NCI-H1417 treated with DMSO at 0.1 percent for 48 hours (cell line): ENCODE measurements at places on chromosomes 7 and 10.

DNA sequence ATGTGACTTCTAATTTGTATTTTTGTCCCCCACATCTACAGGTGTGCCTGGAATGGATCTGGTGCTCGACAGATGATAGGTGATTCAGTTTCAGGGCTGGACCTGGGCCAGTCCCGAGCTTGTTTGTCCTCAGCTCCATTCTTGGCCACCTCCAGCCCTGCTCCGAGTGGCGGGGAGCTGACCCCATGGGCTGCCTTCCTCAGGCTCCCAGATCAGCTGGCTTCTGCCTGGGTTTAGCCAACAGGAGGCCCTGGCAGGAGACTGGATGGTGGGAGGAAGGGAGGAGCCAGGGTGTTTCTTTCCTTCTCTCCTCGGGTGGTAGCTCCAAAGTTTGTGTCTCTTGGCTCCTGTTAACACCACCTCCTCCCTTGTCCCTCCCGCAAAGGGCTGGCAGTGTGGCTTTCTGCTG is 75.2 kb downstream of the CDH23 start:
- DNase-seq, result no peak

GRCh38 chr7:44292876-44293560 is 32.4 kb downstream of the CAMK2B start:
- DNase-seq, result no peak

GRCh38 chr10:26741368-26741767 is 43.9 kb downstream of the PDSS1 start:
- DNase-seq, result no peak

GRCh38 chr7:54242776-54243175 is 299.4 kb upstream of the VSTM2A start:
- no peak for DNase-seq

- no peak for DNase-seq
Observed at GRCh38 chr10:35015843-35016408, 74.2 kb downstream of the CUL2 start.

GRCh38 chr10:94006591-94007550 is 13.1 kb downstream of the PLCE1 start:
- DNase-seq, result no peak

GRCh38 chr10:128210215-128211063 is 84.2 kb upstream of the MKI67 start:
- no peak for DNase-seq
